ENCODE measurements at places on chromosomes 4 and X.

DNA sequence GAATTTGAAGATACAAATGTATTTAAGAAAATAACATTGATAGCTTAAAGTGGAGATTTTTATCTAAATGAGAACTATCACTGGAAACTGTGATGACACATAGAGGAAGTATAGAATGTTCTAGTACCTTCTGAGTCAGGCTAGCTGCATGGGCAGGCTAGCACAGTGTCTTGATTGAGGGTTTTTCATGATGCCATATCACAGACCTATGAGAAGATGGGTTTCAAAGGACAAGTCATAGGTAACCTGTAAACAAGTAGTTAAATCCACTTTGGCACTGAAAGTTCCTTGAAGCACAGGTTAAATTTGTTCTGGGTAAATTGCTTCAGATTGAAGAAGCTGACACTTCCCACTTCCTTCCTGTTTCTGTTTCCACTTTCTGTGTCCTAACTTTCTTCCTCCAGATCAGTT is 48.2 kb upstream of the CDKN2AIP start:
- no peak for DNase-seq

GRCh38 chr4:122548886-122549630 is 71.8 kb downstream of the IL21 start:
- no peak for DNase-seq

GRCh38 chr4:153450544-153450917 is 15.6 kb upstream of the TMEM131L start:
- DNase-seq, result peak; percentile 45

- DNase-seq, result no peak
These were observed 149.3 kb upstream of the SLC4A4 start for GRCh38 chr4:71189471-71189870.

GRCh38 chr4:11286533-11286932 is 142.2 kb downstream of the HS3ST1 start:
- DNase-seq, result no peak
